Effector memory CD4-positive, alpha-beta T cell (primary cell): ENCODE measurements at places on chromosomes 4 and X.

GRCh38 chr4:98828801-98829200 is 100.1 kb downstream of the EIF4E start:
- H3K4me3 ChIP-seq = no peak overlapping the region
- H3K36me3 ChIP-seq = no peaks in the 10 kb centered on the region
- no peak for DNase-seq
- H3K27me3 ChIP-seq = no peaks in the 10 kb centered on the region
- no peaks in the 10 kb centered on the region for H3K4me1 ChIP-seq

GRCh38 chrX:153669901-153670731 is 3.5 kb downstream of the PNCK start:
- no peak for DNase-seq
- no peaks in the 10 kb centered on the region for H3K36me3 ChIP-seq
- no peaks in the 10 kb centered on the region for H3K27me3 ChIP-seq
- no peak overlapping the region for H3K27ac ChIP-seq
- no peaks in the 10 kb centered on the region for H3K4me1 ChIP-seq

DNA sequence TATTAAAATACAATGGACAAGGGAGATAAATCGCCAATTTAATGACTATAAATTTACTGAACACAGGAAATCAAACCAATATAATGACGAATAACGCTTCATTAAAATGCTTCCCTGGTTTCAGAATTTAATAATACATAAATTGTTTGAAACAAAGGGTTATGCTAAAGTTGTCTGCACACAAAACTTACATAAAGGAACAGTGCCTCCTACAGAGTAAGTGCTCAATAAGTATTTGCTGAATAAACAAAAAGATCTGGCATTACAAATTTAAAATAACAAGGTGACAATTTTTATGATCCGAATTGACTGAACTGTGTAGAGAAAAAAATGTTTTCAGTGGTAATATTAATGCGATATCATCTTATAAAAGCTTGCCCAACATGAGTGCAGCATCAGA is 69.6 kb downstream of the NOCT start:
- no peaks in the 10 kb centered on the region for H3K27me3 ChIP-seq
- peaks cover 18% of the 10 kb centered on the region for H3K4me1 ChIP-seq
- no peak overlapping the region for H3K4me3 ChIP-seq

- H3K27me3 ChIP-seq = no peaks in the 10 kb centered on the region
- no peak overlapping the region for H3K4me3 ChIP-seq
- DNase-seq = no peak
- H3K36me3 ChIP-seq = no peaks in the 10 kb centered on the region
- no peak overlapping the region for H3K27ac ChIP-seq
- H3K4me1 ChIP-seq = no peaks in the 10 kb centered on the region
Observed at GRCh38 chr4:173958445-173958844, 325.0 kb downstream of the FBXO8 start.

- H3K4me1 ChIP-seq = no peaks in the 10 kb centered on the region
- H3K4me3 ChIP-seq = no peak overlapping the region
- H3K36me3 ChIP-seq = peaks cover 19% of the 10 kb centered on the region
Observed at GRCh38 chr4:102298716-102299115, 46.6 kb downstream of the SLC39A8 start.

DNA sequence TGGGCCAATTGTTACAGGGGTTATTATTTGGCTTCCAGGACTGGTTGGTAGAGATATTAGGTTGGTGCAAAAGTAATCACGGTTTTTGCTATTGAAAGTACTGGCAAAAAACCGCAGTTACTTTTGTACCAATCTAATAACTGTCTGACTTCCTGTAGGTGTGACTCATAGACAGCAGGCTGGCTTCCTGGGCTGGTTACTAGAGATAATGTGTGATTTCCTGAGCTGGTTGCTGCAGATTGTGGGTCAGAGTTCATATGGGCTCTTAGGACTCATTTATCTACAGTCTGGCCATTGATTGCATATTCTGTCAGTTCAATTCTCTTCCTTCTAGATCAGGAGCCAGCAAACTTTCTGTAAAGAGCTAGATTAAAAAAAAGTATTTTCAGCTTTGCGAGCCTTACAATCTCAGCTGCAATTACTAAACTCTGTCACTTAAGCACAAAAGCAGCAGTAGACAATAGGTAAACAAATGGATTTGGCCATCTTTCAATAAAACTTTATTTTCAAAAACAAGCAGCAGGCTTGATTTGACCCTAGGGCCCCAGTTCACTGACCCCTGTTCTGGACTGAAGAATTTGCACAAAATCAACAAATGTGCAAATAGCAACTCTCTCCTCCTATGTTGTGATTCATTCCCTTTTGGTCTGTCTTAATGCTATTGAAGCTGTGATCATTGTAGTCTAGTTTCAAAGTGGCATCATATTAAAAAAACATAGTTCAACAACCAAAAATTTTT is 50.8 kb upstream of the BOD1L1 start:
- H3K27me3 ChIP-seq = no peaks in the 10 kb centered on the region
- no peaks in the 10 kb centered on the region for H3K4me1 ChIP-seq
- H3K36me3 ChIP-seq = no peaks in the 10 kb centered on the region
- H3K27ac ChIP-seq = no peak overlapping the region

GRCh38 chrX:23745786-23746185 is 2.7 kb upstream of the ACOT9 start:
- no peak for DNase-seq
- H3K4me1 ChIP-seq = no peaks in the 10 kb centered on the region
- no peak overlapping the region for H3K27ac ChIP-seq
- no peaks in the 10 kb centered on the region for H3K27me3 ChIP-seq
- H3K36me3 ChIP-seq = no peaks in the 10 kb centered on the region

- H3K4me3 ChIP-seq = no peak overlapping the region
- H3K36me3 ChIP-seq = no peaks in the 10 kb centered on the region
- no peak for DNase-seq
- no peak overlapping the region for H3K27ac ChIP-seq
- H3K27me3 ChIP-seq = no peaks in the 10 kb centered on the region
- H3K4me1 ChIP-seq = no peaks in the 10 kb centered on the region
Observed at GRCh38 chr4:82785611-82786400, 12.8 kb downstream of the SCD5 start.

DNA sequence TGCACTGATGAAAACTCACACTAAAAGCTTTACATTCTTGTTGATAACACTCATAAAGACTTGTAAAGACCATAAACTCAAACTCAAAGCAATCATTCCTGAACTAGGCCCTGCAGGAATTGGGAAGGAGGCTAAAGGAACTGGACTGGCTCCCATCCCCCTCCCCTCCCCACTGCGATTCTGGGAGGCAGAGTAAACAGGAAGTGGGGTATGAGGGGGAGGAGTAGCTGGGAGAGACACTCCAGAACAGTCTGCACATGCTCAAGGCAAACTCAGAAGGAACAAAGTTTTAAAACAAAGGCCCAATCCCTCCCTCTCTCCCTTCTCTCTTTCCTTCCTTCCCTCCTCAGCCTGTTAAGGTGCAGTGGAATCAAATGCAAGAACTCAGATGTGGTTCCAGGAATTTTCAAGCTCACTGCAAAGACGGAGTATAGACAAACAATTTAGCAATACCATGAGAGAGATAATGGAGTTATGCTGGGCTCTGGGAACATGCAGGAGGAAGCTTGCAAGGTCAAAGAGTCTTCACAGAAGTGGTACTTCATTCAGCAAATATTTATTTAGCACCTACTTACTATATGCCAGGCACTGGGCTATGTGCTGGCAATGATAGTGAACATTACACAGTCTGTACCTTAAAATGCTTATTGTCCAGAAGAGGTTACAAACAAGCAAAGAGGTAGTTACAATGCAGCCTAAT is 15.9 kb downstream of the MID1IP1 start:
- peaks cover 30% of the 10 kb centered on the region for H3K4me1 ChIP-seq
- H3K27me3 ChIP-seq = no peaks in the 10 kb centered on the region
- no peak for DNase-seq
- H3K36me3 ChIP-seq = no peaks in the 10 kb centered on the region
- no peak overlapping the region for H3K4me3 ChIP-seq
- H3K27ac ChIP-seq = peak overlapping the region; percentile 48

GRCh38 chr4:2068566-2068965 is 9.4 kb downstream of the NAT8L start:
- no peaks in the 10 kb centered on the region for H3K36me3 ChIP-seq
- H3K4me1 ChIP-seq = no peaks in the 10 kb centered on the region
- H3K27me3 ChIP-seq = no peaks in the 10 kb centered on the region
- H3K27ac ChIP-seq = no peak overlapping the region
- no peak for DNase-seq
- no peak overlapping the region for H3K4me3 ChIP-seq

- DNase-seq = no peak
- no peaks in the 10 kb centered on the region for H3K36me3 ChIP-seq
- no peak overlapping the region for H3K27ac ChIP-seq
- H3K27me3 ChIP-seq = no peaks in the 10 kb centered on the region
Observed at GRCh38 chr4:166527500-166527899, 654.5 kb downstream of the TLL1 start.

DNA sequence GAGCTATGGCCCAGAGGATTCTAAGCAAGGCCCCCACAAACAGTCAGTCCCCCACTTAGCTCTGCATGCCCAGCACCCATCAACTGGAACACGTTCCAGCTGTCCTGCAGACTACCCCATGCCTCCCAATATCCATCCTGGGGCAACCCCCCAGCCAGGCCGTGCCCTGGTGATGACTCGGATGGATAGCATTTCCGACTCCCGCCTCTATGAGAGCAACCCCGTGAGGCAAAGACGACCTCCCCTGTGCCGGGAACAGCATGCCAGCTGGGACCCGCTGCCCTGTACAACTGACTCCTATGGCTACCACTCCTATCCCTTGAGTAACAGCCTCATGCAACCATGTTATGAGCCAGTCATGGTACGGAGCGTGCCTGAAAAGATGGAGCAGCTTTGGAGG is 32.0 kb downstream of the LAS1L start:
- H3K4me1 ChIP-seq = no peaks in the 10 kb centered on the region
- no peaks in the 10 kb centered on the region for H3K36me3 ChIP-seq
- no peak overlapping the region for H3K27ac ChIP-seq
- H3K4me3 ChIP-seq = no peak overlapping the region
- no peaks in the 10 kb centered on the region for H3K27me3 ChIP-seq
- no peak for DNase-seq

- H3K4me3 ChIP-seq = no peak overlapping the region
- H3K27me3 ChIP-seq = no peaks in the 10 kb centered on the region
- no peak for DNase-seq
- no peak overlapping the region for H3K27ac ChIP-seq
Observed at GRCh38 chr4:1616557-1616930, 67.6 kb downstream of the FAM53A start.

- H3K27ac ChIP-seq = no peak overlapping the region
- H3K4me1 ChIP-seq = peaks cover 3% of the 10 kb centered on the region
- H3K27me3 ChIP-seq = no peaks in the 10 kb centered on the region
- no peaks in the 10 kb centered on the region for H3K36me3 ChIP-seq
- no peak for DNase-seq
- H3K4me3 ChIP-seq = no peak overlapping the region
Observed at GRCh38 chr4:87557348-87557747, 28.2 kb upstream of the SPARCL1 start.

GRCh38 chr4:40363945-40364344 is 28.8 kb downstream of the CHRNA9 start:
- no peak overlapping the region for H3K27ac ChIP-seq
- H3K36me3 ChIP-seq = no peaks in the 10 kb centered on the region
- no peak for DNase-seq
- H3K4me3 ChIP-seq = no peak overlapping the region
- no peaks in the 10 kb centered on the region for H3K27me3 ChIP-seq
- no peaks in the 10 kb centered on the region for H3K4me1 ChIP-seq

- no peaks in the 10 kb centered on the region for H3K36me3 ChIP-seq
- H3K27ac ChIP-seq = no peak overlapping the region
- DNase-seq = no peak
- H3K4me1 ChIP-seq = no peaks in the 10 kb centered on the region
Observed at GRCh38 chr4:44157611-44158277, 290.9 kb downstream of the KCTD8 start.

DNA sequence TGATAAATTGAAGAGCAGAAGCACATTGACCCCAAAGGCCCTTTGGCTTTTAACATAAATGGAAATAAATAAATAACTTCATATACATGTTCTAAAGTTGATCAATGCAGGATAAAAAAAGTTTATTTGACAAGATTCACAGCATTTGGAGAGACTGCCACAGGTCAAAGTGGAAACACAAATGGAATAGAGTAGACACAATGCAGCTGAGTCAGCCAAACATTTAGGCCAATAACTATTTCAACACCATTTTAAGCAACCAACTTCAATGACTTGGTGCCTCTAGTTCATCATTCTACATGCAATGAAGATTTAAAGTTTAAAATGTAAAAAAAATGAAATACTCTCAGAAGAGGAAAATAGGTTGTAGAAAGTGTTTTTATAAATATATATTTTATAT is 365.2 kb downstream of the FAT4 start:
- no peak overlapping the region for H3K27ac ChIP-seq
- no peaks in the 10 kb centered on the region for H3K36me3 ChIP-seq
- no peaks in the 10 kb centered on the region for H3K27me3 ChIP-seq
- no peaks in the 10 kb centered on the region for H3K4me1 ChIP-seq

GRCh38 chr4:146338512-146338911 is 124.2 kb downstream of the REELD1 start:
- H3K4me1 ChIP-seq = no peaks in the 10 kb centered on the region
- no peaks in the 10 kb centered on the region for H3K27me3 ChIP-seq
- no peaks in the 10 kb centered on the region for H3K36me3 ChIP-seq
- H3K27ac ChIP-seq = no peak overlapping the region
- no peak for DNase-seq

GRCh38 chr4:182233310-182234090 is 9.7 kb upstream of the TENM3 start:
- H3K27ac ChIP-seq = no peak overlapping the region
- no peaks in the 10 kb centered on the region for H3K36me3 ChIP-seq
- H3K27me3 ChIP-seq = no peaks in the 10 kb centered on the region
- H3K4me1 ChIP-seq = no peaks in the 10 kb centered on the region
- H3K4me3 ChIP-seq = no peak overlapping the region

GRCh38 chr4:100581337-100581736 is 63.5 kb upstream of the EMCN start:
- no peak overlapping the region for H3K27ac ChIP-seq
- H3K4me3 ChIP-seq = no peak overlapping the region
- no peaks in the 10 kb centered on the region for H3K36me3 ChIP-seq
- H3K4me1 ChIP-seq = no peaks in the 10 kb centered on the region
- DNase-seq = no peak

DNA sequence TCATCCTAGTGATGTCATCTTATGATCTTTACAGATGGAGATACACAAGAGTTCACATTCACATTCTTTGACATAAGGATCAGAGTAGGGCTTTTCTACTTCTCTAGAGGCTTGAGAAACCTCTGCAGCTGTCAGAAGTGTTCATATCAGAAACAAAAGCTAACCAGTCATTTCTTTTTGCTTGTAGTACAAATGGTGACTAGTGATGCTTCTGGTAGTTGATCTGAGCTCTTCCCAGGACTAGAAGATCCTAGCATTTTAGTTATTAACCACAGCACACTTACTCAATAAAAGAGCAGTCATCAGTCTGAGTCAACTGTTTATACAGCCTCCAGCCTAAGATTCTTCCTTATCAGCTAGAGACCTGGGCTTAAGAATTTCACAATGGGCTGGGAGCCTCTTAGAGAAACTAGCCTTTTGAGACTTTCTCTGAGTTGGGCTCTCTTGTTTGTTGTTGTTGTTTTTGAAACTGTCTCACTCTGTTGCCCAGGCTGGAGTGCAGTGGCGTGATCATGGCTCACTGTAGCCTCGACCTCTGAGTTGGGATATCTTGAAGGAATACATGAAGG is 84.1 kb downstream of the TMEM164 start:
- H3K4me1 ChIP-seq = no peaks in the 10 kb centered on the region
- no peak overlapping the region for H3K27ac ChIP-seq
- no peak for DNase-seq
- H3K36me3 ChIP-seq = no peaks in the 10 kb centered on the region
- H3K4me3 ChIP-seq = no peak overlapping the region
